ENCODE measurements at places on chromosomes 5 and 9. TPM values are rescaled to one million over a fixed set of nuclear protein-coding genes. Genes with fewer than 3 reads are reported as not detected.

The ADAMTS13 gene
- 4.3 TPM for polyA plus RNA-seq

The CMYA5 gene
- polyA plus RNA-seq: 0.55 TPM

The ADCY2 gene
- 0.06 TPM for polyA plus RNA-seq

The PCA3 gene
- polyA plus RNA-seq: 0.06 TPM

The NR5A1 gene
- not detected for polyA plus RNA-seq

The F12 gene
- 18.1 TPM for polyA plus RNA-seq

The CAMK2A gene
- 0.24 TPM for polyA plus RNA-seq

The GNA14 gene
- 1.9 TPM for polyA plus RNA-seq

The BTNL8 gene
- 0.07 TPM for polyA plus RNA-seq

The SVEP1 gene
- polyA plus RNA-seq: 0.18 TPM

The SOHLH1 gene
- polyA plus RNA-seq: not detected

The ABL1 gene
- 13.6 TPM for polyA plus RNA-seq

The CTNND2 gene
- polyA plus RNA-seq: not detected

The SOX30 gene
- 0.04 TPM for polyA plus RNA-seq

The PCSK1 gene
- 0.04 TPM for polyA plus RNA-seq

The ELAVL2 gene
- polyA plus RNA-seq: 0.02 TPM

The NR2F1 gene
- 2.2 TPM for polyA plus RNA-seq

The IFNB1 gene
- not detected for polyA plus RNA-seq

The PDZD2 gene
- 6.6 TPM for polyA plus RNA-seq
